Panc1 (cell line): ENCODE measurements at places on chromosomes 1 and 21. TPM values are rescaled to one million over a fixed set of nuclear protein-coding genes. Genes with fewer than 3 reads are reported as not detected.

The TDRD10 gene
- total RNA-seq = not detected

The CEP170 gene
- total RNA-seq = 89.3 TPM

The SPRR3 gene
- total RNA-seq = not detected

The UBXN10 gene
- total RNA-seq = 0.05 TPM

The ZNF670 gene
- 6.4 TPM for total RNA-seq

The OR2T29 gene
- total RNA-seq = not detected

The BLACAT1 gene
- total RNA-seq = 0.31 TPM

The DIO1 gene
- total RNA-seq = 0.28 TPM

The ISG15 gene
- 102 TPM for total RNA-seq

The NCDN gene
- 64.1 TPM for total RNA-seq

The NECTIN4 gene
- total RNA-seq = not detected

The ADAMTS5 gene
- 0.05 TPM for total RNA-seq

The ASCL5 gene
- not detected for total RNA-seq

The CSF3R gene
- total RNA-seq = 0.31 TPM

The HPCA gene
- 1.2 TPM for total RNA-seq

The IL20 gene
- total RNA-seq = not detected

The EPHA8 gene
- not detected for total RNA-seq

The RBP7 gene
- 28.9 TPM for total RNA-seq

The TNNT2 gene
- total RNA-seq = not detected

The SH3BGR gene
- total RNA-seq = 1.7 TPM

The TNFRSF4 gene
- total RNA-seq = 0.62 TPM

The PTPRU gene
- total RNA-seq = 0.72 TPM
